Activated CD4-positive, alpha-beta T cell treated with anti-CD3 and anti-CD28 coated beads, Interleukin-10, Interleukin-2, amounts not matched to agents 100 ng/mL and 50 ng/mL, durations not matched to agents 16 hours and 8 hours (primary cell): ENCODE measurements at places on chromosomes 3 and 15.
A peak's percentile ranks its signal among the peaks of the same experiment; 100 is the strongest.

- DNase-seq = no peak
Observed at GRCh38 chr3:145903472-145904013, 257.4 kb downstream of the PLOD2 start.

GRCh38 chr3:55144015-55144673 lies 216.3 kb upstream of the LRTM1 start:
- DNase-seq = no peak

DNA sequence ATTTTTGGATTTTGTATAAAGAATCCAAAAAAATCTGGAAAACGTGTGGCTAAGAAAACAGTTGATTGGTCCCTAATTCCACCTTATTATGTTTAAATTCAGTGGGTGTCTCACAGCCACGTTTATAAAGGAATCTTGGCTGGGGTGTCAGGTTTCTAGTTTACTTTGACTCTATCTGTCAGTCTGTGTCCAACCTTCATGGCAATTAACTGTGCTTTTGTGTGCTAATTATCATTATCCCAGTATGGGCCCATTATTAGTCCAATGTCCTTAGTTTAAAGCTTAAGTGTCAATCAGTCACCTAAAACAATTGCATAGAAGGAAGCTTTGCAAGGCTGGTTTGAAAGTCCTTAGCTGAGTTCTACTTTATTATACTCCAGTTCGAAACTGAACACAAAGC lies 3.7 kb upstream of the CNTN4 start:
- DNase-seq = no peak

DNA sequence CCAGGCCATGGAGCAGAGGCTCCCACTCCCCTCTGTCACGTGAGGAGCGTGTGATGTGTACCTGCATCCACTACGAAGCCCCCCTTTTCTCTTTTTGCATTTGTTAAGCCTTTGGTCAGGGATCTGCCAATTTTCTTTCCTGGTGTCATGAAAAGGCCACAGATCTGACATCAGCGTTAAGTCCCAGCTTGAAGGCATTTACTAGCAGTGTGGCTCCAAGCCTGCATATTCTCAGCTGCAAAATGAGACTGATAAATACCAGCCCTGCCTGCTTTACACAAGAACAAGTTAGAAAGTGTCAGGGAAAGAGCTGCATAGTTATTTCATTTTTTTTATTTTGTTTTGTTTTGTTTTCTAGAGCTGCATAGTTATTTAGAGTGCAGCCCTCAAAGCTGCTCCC lies 2.3 kb upstream of the ANKRD63 start:
- no peak for DNase-seq

GRCh38 chr3:192889679-192890078 lies 28.0 kb downstream of the MB21D2 start:
- no peak for DNase-seq

DNA sequence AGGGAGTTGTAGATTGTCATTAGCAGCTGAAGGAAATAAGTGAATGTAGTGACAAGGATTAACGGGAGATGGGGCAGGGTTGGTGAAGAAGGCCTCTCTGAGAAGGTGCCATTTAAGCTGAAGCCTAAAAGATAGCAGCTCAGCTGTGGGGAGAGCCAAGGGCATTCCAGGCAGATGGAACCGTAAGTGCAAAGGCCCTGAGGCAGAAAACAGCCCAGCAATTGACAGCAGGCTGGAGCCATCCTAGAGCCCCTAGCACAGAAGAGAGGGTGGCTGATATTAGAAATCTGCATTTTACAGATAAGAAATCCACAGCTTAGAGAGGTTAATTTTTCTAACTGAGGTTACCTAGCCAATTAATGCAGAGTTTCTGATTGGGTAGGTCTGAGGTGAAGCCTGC lies 374.5 kb upstream of the PROK2 start:
- DNase-seq = no peak

DNA sequence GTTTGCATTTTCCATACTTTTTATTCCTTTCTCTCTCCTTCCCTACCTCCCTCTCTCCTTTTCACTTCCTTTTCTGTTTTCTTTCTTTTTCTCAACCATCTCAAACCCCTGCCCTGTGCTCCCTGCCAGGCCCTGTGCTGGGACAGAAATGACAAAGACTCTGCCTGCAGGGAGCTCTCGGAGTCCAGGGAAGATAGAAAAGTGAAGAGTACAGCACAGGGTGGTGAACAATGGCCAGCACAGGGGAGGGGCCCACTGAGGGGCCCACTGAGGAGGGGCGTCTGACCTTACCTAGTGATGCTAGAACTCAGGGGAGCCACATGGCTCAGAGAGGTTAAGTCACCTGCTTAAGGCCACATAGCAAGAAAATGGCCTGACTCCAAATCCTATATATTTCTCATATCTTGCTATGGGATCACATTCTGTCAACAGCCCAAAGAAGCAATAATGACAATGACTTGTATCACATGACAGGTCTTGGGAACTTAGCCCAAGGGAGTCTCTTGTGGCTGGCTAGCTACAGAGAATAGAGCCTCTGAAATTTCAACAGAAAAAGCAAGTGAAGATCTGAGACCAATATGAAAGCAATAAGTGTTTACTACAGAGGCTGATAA lies 44.3 kb upstream of the ATP2B2 start:
- DNase-seq = no peak

- DNase-seq = no peak
Observed at GRCh38 chr3:121482660-121483059, 63.1 kb downstream of the POLQ start.

DNA sequence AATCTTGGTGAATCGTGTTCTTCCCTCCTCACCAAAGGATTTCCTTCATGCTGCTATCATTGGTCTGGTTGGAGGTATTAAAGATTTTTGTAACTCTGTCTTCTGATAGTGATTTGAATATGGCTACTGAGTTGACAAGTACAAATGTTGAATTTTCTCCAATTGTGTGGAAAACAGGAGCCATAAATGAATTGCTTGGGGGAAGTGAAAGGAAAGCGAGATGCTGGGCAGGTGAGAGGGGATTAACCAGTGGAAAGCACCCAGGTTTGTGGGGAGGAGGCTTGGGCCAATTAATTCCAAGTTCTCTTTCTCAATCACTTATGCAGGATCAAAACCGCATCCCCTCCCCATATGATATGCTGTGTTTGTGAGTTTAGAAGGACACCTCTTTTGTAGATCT lies 372.5 kb downstream of the IL20RB start:
- no peak for DNase-seq

DNA sequence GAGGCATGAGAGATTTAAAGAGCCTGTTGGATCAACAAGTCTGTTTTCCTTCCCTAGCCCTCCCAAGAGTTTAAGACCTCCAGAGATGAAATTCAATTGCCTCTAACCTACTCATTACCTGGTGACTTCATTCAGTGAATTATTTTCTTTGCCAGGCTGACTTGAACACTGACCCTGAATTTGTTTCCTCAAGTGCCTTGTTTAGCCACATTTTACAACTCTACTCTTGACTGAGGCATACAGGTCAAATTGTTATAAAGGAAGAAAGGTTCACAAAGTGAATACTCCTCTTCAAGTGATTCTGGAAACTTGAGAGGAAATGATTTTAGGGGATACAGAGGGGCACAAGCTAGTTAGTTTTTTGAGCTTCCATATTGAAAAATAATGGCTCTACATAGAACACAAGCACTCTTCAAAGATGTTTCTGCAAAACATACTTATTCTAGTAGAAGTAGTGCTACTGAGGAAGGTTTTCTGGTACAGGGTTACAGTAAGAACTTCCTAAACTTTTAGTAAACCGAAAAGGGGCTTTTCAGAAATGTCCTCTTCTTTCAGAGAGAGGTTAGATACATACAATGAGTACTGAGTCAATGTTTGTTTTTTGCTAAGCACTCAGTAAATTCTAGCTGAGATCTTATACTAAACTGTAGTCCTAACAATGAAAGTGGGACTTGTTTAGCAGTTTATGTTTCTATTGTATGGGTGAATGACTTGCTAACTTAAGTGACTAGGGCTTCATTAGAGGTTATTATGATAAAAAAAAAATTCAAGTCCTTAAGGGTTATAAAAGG lies 137.4 kb upstream of the SATB1 start:
- DNase-seq = no peak

GRCh38 chr3:57009367-57009766 lies 51.1 kb upstream of the SPATA12 start:
- no peak for DNase-seq

DNA sequence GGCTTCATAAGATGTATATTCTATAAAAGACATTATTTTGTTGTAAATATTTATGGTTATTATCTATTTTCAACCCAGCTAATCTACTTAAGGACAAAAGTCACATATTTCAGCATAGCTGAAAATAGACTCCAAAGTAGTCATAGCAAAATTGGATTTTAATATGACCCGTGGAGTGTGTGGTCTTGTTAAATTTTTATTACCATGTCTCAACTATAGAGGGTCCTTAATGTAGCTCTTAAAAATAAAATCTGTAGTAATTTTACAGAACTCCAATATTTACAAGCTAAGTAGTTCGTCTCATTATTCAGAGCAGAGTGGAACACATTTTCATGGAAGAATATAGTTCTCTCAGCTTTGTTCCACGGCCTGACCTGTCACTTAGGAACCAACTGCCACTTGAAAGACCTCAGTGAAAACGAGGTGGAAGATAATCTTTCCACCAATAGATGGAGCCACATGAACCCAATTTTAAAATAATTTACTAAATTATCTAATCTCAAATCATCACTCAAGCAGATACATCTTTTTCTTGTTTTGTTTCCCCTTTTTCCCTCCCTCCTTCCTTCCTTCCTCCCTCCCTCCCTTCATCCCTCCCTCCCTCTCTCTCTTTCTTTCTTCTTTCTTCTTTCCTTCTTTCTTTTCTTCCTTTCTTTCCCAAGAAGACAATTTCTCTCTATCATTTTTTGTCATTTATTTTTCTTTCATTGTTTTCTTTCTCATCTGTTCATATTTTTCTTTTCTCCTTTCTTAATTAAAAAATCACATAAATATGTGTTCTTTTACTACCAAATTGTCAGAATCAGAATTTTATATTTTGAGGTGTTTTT lies 97.2 kb downstream of the CLDN1 start:
- DNase-seq = peak; percentile 6

DNA sequence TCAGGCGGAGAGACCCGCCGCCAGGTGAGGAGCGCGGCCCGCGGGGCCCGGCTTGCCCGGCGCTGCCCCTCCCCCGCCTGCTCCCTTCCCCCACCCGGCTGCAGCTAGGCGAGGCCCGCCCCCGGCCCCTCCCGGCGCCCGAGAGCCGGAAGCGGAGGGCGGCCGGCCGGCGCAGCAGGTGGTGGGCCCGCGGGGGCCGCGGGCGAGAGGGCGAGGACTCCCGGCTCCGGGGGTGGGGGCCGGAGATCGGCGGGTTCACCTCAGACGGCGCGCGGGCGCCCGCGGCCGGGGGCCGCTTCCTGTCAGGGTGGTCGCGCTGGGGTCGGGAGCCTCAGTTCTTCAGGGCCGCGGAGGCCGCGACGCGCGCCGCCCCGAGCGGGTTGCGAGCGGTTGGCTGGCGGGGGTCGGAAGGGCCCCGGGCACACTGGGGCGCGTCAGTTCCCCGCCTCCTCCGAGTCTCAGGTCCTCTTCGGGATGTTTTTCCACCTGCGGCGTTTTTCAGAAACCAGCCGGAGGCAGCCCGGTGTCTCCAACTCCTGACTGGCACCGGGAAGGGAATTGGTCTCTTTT lies 395 bp downstream of the ZFAND6 start:
- DNase-seq = peak; percentile 56

DNA sequence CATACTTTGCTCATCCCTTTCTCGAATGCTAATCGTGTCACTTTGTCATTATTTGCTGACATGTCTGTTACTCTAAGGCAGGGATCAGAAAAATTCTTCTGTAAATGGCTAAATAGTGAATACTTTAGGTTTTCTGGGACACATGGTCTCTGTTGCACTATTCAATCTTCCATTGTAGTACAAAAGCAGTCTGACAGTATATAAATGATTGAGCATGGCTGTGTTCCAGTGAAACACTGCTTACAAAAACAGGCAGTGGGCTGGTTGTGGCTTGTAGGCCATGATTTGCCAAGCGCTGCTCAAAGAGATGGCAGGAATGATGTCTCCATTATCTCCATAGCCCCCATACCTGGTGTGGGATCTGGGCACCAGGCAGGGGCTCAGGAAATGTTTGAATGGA lies 45.6 kb downstream of the TMEM266 start:
- DNase-seq = no peak

GRCh38 chr3:188319569-188319968 lies 165.6 kb downstream of the LPP start:
- DNase-seq = no peak

- no peak for DNase-seq
Observed at GRCh38 chr3:170529346-170529745, 56.5 kb downstream of the SLC7A14 start.

DNA sequence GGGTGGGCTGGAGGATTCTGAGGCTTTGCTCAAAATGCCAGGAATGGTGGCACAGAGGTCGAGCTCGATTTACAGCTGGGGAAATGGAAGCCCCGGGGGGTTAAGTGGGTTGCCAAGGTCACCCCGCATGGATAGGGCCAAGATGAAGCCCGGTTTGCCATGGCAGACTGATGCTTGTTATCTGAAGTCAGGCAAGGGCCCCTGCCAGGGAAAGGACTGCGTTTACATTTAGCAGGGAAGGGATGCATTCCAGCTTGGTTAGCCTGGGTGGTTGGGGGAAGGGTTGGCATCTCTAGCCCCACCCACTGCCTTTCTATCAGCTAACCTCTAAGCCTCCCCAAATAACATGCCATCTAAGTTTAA lies 79.0 kb downstream of the RPLP1 start:
- DNase-seq = no peak

GRCh38 chr3:48891606-48892005 lies 7.1 kb downstream of the SLC25A20 start:
- no peak for DNase-seq

- DNase-seq = no peak
Observed at GRCh38 chr3:134869153-134869726, 74.2 kb downstream of the EPHB1 start.

- DNase-seq = no peak
Observed at GRCh38 chr3:134846911-134847317, 51.9 kb downstream of the EPHB1 start.

DNA sequence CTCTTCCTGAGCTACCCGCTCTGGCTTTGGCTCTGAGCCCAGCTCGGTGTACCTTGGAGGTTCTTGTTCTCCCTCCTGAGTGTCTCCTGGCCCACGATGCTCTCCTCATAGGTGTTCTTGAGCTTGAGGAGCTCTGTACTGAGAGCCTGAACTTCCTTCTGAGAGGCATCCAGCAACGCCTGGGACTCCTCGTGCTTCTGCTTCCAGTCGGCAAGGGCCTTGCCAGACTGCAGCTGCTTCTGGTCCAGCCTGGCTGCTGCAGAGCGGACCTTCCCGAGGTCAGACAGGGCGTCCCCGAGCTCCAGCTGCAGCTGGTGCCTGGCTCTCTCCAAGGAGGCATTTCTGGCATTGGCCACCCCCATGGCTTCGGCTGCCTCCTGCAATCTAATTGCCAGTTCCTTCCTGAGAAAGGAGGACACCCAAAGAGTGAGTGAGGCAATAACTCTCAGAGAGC lies 99.8 kb downstream of the MYH15 start:
- DNase-seq = no peak

GRCh38 chr3:78410077-78410476 lies 1357.7 kb downstream of the ROBO1 start:
- DNase-seq = no peak

GRCh38 chr3:140585828-140586227 lies 92.0 kb upstream of the TRIM42 start:
- DNase-seq = no peak
